Right atrium auricular region (tissue), 2 donors: ENCODE measurements at places on chromosomes 16 and 17. TPM values are rescaled to one million over a fixed set of nuclear protein-coding genes. Genes with fewer than 3 reads are reported as not detected.

TCAP gene
- 3,380 TPM for total RNA-seq

ASPA gene
- 0.33 TPM for total RNA-seq

PRAC1 gene
- total RNA-seq, result not detected

RNF157 gene
- total RNA-seq, result 13.0 TPM

ZG16 gene
- not detected for total RNA-seq

PIMREG gene
- total RNA-seq, result 0.93 TPM

OTOP2 gene
- not detected for total RNA-seq

TELO2 gene
- 11.3 TPM for total RNA-seq

SLC52A1 gene
- total RNA-seq, result not detected

TP53TG3F gene
- not detected for total RNA-seq

CCL7 gene
- total RNA-seq, result not detected

TP53TG3 gene
- not detected for total RNA-seq

NPIPB6 gene
- not detected for total RNA-seq

UNC13D gene
- total RNA-seq, result 11.1 TPM

CPHXL2 gene
- total RNA-seq, result not detected

GPRC5C gene
- 39.0 TPM for total RNA-seq

SEPTIN1 gene
- total RNA-seq, result 0.35 TPM

TMEM114 gene
- not detected for total RNA-seq

ACBD4 gene
- 9.4 TPM for total RNA-seq

SNTB2 gene
- total RNA-seq, result 12.3 TPM

CNTROB gene
- total RNA-seq, result 8.3 TPM

PFAS gene
- total RNA-seq, result 5.3 TPM

BAHCC1 gene
- 5.8 TPM for total RNA-seq

SMPD3 gene
- 3.0 TPM for total RNA-seq

SLC38A8 gene
- total RNA-seq, result not detected

IQCK gene
- total RNA-seq, result 7.5 TPM

KRTAP16-1 gene
- not detected for total RNA-seq

CCL1 gene
- total RNA-seq, result not detected

HIGD1B gene
- 19.0 TPM for total RNA-seq

ABCC3 gene
- 4.5 TPM for total RNA-seq

PRPSAP2 gene
- total RNA-seq, result 19.5 TPM

RDM1 gene
- not detected for total RNA-seq

AGRP gene
- total RNA-seq, result not detected

EPX gene
- total RNA-seq, result not detected

HYDIN gene
- total RNA-seq, result 1.2 TPM

C16orf86 gene
- total RNA-seq, result 7.7 TPM

TNP2 gene
- not detected for total RNA-seq

TEKT1 gene
- not detected for total RNA-seq

MAF gene
- 16.7 TPM for total RNA-seq

TNFRSF13B gene
- not detected for total RNA-seq
